ENCODE measurements at places on chromosomes 5 and 9.
A peak's percentile ranks its signal among the peaks of the same experiment; 100 is the strongest.

DNA sequence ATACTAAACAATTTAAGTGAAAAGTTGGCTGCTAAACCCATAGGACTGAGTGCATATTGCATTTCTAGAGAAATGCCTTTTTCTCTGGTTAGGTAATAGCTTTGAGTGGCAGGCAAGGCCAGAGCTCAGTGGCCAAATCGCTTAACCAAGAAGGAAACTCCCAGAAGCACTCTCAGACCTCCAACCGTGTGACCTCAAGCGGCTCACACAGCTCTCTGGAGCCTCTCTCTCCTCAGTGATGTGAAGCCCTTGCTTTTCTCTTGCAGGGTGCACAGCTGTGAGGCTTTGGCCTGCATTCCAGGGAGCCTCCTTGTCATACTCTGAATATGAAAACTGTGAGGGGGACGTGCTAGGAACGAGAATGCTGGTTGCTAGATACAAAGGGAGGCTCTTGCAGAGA lies 106.7 kb downstream of the INSYN2B start:
- DNase-seq = peak; percentile 66

- DNase-seq = no peak
Measured at GRCh38 chr5:55096182-55096581, 6.3 kb upstream of the GZMA start.

DNA sequence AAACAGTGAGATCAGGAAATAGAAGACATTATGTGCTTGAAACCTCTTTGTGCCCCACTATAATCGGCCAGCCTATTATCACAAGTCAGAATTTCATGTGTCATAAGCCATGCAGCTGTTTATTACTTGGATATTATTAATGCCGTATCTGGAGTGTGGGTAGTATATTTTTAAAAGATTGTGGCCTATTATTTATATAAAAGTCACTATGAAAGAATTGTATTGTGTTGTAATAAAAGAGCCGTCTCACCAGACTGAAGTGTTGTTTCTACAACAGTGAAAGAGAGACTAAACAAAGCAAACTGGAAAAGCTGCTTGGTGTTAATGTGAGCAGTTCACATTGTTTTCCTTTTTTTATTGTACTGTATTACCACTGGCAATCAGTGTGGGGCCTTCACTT lies 449.1 kb downstream of the PSAT1 start:
- DNase-seq = no peak

DNA sequence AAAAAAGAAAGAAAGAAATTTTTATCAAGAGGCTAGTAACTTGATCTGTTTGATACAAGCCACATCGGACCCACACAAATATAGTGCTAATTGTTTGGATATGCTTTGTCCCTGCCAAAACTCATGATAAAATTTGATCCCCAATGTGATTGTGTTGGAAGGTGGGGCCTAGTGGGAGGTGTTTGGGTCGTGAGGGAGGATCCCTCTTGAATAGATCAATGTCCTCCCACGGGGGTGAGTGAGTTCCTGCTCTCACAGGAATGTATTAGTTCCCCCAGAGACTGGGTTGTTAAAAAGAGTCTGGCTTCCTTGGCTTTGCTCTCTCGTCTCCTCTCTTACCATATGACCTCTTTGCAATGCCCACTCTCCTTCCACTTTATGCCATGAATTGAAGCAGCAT lies 80.6 kb upstream of the CPLX2 start:
- no peak for DNase-seq

GRCh38 chr9:13444245-13445102 lies 165.0 kb upstream of the MPDZ start:
- DNase-seq = no peak

GRCh38 chr9:71647094-71647591 lies 121.2 kb downstream of the CEMIP2 start:
- peak; percentile 79 for DNase-seq

- no peak for DNase-seq
Measured at GRCh38 chr5:168097876-168098653, 193.4 kb upstream of the WWC1 start.

GRCh38 chr5:176732736-176733405 lies 77.5 kb upstream of the UNC5A start:
- DNase-seq = no peak

DNA sequence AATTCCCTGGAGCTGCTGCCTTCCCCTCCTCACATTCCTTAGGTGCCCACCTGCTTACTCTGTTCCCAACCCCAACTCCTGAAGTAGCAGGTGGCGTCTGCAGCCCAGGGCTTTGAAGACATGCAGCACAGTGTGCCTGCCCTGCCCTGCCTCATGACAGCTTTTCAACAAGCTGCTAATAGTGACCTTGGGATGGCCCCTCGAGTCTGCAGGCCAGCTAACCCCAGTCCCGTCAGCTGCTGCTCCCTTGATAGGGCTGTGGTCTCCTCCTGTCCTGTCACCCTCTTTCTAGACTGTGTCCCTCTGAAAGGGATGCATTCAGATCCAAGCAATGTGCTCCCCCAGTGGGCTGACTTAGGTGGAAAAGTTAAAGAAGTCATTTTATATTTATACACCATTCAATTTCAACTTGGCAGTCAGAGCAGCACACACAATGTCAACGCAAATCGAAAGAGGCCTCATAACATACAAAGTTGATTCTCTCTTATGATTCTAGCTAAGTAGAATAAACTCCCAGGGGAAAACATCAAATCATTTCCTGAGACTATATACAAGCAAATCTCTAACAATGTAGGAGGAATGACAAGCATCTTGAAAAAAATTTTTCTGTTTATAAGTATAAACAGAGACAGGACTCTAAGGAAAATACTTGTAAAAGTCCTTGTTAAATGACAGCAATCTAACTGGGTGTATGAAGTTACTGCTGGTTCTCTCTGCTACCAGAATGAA lies 37.9 kb downstream of the ADRB2 start:
- no peak for DNase-seq

DNA sequence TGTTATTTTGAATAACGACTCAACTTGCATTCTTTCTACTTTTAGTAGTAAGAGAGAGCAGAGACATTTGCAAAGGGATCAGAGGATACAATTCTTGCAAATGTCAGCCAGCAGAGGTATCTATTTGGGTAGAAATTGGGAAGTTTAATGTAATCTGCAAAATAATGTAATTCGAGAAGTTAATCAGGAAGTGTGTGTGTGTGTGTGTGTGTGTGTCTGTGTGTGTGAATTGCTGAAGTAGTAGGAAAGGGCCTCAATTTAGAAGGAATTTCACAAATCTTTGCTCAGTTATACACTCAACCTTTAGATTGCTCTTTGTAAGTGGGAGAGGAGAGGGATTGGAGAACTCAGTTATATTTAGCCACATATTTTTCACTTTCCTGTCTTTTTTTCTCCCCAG lies 11.0 kb upstream of the IFNA1 start:
- DNase-seq = no peak

- peak; percentile 49 for DNase-seq
Measured at GRCh38 chr5:132489871-132490483, 596 bp downstream of the IRF1 start.

- no peak for DNase-seq
Measured at GRCh38 chr5:126341906-126342630, 81.1 kb upstream of the GRAMD2B start.

- no peak for DNase-seq
Measured at GRCh38 chr5:37490120-37490810, 111.1 kb downstream of the WDR70 start.

DNA sequence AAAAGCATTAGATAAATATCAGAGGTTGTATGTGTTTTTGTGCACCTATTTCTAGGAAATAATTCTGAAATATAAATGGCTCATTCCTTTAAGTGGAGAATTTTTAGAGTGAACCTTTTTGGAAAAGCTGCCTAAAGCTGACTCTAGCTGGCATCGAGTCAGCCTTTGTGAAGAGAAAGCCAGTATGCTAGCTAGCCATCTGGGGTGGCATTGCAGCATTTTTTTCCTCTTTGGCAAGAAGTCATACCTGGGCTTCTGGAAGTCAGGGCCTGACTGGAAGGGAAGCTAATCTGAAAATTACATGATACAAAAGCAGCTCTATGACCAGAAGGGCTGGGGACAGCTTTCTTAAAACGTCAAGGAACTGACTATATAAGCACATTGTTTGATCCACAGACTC lies 19.7 kb downstream of the ANP32B start:
- no peak for DNase-seq

DNA sequence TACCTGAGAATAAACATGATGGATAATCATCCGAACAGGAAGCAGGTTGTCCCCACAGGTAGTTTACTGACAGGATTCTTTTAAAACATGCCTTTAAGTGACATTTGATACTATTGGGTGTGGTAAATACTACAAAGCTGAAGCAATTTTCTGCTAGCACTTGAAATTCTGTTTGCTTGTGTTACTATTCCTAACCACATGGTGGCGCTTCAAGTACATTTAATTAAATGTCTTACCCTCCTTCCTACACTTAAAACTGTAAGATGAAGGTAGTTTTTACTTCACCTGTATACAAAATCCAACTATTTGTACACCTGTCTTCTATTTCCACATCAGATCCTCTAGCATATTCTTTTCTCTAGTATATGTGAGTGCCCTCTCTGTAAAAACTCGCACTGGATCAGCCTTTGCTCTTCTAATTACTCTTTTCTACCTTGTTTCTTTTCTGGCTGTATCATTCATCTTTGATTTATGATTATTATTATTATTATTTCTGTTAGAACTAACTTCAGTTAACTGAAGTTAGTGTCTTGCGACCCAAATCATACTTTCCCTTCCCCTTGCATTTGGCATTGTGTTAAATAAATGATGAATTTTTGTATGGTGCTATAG lies 18.4 kb downstream of the SLC25A46 start:
- peak; percentile 50 for DNase-seq

DNA sequence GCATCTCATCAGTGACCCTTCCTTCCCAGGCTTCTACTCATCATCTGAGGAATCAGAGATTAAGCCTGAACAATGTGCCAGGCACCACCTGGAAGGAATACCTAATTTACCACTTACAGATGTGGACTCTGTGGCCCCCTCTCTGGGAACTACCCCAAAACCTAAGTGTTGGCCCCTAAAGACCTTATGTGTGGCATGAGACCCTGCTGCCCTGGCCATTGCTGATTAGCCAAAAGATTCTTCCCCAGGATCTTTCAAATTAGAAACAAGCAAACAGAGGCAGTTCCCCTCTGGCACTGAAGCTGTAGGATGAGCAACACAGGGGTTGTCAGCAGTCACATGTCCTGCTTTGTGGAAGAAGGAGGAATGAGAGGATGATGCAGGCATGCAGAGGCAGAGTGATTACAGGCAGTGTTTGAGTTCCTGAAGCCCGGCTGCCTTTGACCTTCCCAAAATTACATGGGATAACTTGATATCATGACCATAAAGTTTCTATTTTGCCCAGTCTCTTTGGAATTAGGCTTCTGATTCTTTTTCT lies 10.6 kb downstream of the SPINK4 start:
- no peak for DNase-seq

DNA sequence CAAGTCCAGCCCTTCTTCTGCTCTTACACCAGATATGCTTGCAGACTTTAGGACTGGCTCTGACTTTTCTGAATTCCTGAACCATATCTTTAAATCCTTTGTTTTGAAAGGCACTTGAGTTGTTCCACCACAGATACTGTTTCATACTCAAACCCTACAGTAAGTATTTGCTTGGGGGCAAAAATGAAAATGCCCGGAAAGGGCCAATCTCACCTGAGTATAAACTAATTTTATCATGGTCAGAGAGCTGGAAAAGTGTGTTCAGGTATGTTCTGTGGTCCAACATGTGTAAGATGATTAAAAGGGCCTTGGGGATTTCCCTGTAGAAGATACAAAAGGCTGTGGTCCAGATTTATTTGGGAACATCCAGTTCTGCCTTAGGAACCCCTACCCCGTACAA lies 225.2 kb downstream of the MAN2A1 start:
- no peak for DNase-seq

GRCh38 chr9:135067096-135067710 lies 20.3 kb upstream of the OLFM1 start:
- DNase-seq = no peak

- DNase-seq = peak; percentile 64
Measured at GRCh38 chr5:60207040-60207439, 313.5 kb upstream of the PDE4D start.

DNA sequence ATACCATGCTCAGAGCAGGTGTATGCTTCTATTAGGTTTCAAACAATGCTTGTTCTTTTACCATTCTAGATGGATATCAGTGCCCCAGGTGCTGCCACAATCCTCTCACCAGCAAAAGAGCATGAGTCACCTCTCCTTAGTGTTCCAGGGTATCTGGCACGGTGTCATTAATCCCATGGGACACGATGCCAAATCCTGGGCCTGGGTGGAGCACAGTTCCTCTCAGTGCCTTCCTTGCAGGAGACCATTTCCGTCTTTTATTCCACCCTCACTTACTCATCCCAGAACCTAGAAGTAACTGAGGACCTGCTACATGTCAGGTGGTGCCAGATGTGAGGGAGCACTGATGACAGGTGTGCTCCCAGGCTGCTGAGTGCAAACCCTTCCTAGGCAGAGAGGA lies 1.3 kb upstream of the OR13J1 start:
- DNase-seq = no peak

- DNase-seq = no peak
Measured at GRCh38 chr5:176528761-176529115, 8.5 kb downstream of the RNF44 start.

- DNase-seq = no peak
Measured at GRCh38 chr5:90480699-90481098, 6.0 kb downstream of the POLR3G start.

DNA sequence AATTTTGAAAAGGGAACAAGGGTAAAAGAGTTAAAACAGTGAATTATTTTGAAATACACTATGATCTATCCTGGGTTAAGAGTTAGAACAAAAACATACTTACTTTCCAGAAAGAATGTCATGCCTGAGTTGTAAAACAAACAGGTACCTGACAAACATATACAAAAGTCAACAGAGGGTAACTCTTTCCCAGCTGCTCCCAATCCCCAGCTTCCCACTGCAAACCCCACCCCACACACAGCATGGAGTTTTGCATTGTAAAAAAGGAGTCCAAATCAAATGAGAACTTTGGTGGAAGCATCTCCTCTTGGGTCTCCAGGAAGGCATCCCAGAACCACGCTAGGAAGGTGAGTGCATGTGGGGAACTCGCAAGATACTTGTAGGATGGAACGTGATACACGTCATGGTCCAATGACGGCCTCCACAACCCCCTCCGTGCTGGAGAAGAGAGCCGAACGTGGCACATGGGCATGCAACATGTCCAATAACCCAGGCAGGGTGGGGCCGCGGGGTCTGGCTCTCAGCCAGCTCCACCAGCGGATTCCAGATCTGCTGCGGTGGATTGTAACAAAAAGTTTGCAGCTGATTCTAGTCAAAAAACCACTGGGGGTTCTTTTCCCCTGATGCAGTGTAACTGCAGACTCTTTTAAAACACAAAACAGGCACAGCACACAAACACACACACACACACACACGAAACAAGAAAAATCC lies 55.8 kb downstream of the EPB41L4B start:
- DNase-seq = no peak

- DNase-seq = no peak
Measured at GRCh38 chr5:54281960-54282692, 28.2 kb downstream of the ARL15 start.

DNA sequence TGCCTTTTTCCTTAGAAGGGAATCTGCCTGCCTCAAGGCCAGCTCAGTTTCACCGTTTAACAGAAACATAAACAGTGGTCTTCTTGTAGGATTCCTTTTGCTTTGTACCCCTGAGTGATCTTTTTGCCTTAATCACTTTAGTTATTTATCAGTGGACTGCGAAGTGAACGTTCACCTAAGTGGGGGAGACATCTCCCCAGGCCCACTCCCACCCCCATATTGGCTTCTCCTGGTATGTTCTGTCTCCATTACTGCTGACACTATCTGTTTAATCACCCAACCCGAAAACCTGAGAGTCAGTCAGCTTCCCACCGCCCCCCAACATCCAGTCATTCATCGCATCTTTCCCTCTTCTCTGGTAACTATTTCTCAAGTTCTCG lies 1.4 kb downstream of the SKP2 start:
- DNase-seq = no peak
